ENCODE measurements at places on chromosomes 16 and 17.

- DNase-seq = no peak
Measured at GRCh38 chr17:2903193-2903974, 107.1 kb downstream of the RAP1GAP2 start.

GRCh38 chr17:6259899-6260298 is 175.0 kb downstream of the AIPL1 start:
- DNase-seq = no peak

GRCh38 chr17:75153780-75154194 is 525 bp downstream of the JPT1 start:
- no peak for DNase-seq

DNA sequence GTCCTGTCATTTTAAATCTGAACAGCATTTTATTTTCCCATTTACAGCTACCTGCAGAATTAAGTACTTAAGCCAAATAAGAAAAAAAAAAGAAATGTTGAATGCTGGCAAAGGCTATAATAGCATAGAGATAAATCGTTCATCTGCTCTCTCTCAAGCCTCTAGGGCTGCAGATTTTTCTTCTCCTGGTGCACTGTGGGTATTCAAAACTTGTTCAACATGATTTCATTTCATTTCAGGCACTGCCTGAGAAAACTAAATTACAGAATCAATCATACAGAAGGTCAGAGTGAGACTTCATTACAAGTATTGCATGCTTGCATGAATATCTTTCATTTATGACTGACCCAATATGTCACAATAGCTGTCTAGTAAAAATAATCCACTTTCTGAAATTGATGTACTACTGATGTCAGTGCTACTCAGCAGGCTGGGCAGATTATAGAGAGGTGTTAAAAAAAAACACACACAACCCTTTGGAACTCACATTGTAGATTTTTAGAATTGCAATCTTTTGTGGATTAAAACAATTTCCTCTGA is 86.2 kb downstream of the TOX3 start:
- no peak for DNase-seq

DNA sequence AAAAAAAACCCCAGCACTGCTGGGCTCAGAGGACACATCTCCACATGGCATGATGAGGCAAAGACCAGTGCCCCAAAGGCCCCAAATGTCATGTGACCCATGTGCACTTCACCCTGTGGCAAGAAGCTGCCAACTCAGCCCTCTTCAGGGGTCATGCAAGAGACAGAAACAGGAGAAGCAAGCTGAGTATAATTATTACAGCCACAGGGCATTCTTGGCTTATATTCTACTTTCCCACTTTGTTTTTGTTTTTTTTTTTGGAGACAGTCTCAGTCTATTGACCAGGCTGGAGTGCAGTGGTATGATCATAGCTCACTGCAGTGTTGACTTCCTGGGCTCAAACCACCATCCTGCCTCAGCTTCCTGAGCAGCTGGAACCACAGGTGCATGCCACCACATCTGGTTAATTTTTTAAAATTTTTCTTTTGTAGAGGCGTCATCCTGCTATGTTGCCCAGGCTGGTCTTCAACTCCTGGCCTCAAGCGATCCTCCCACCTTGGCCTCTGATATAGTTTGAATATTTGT is 32.7 kb upstream of the LITAF start:
- no peak for DNase-seq

DNA sequence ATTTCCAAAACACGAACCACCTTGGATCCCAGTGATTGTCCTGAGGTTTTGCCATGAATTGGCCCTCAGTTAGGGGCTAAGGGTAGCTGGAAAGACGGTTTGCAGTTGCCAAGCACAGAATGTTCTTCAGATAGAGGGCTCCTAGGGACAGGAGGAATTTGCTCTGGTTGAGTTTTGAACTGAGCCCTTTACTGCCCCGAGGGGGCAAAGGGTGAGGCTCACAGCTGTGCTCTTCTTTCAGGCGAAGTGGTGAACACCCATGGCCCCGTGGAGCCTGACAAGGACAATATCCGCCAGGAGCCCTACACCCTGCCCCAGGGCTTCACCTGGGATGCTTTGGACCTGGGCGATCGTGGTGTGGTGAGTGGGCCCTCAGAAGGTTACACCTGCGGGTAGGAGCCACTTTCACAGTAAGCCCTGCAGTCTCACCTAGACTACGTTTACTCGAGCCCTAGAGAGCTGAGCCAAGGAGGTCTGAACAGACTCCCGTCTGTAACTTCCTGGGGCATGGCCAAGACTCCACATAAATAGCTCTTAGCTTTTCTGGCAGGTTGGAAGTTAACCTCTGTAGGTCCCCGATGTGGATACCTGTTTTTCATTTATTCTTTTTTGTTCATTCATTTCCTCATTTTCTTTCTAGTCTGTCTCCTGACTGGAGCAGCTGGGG is 32.5 kb downstream of the NMT1 start:
- no peak for DNase-seq

DNA sequence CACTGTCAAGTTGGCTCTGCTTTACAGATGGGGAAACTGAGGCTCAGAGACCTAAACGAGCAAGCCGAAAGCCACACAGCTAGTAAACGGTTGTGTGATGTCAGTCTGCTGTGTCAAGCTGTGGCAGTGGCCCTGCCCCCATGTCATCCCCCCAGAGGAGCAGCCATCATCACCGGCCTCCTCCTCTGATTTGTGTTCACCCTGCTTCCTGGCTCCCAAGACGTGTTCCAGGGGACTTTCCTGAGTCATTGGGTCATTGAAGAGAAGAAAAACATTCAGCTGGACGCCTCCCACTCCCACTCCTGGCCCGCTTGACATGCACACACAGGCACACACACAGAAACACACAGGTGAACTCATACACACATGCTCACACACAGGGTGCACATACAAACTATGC is 54.0 kb upstream of the CIBAR2 start:
- no peak for DNase-seq

GRCh38 chr16:85328676-85329058 is 216.4 kb upstream of the CIBAR2 start:
- no peak for DNase-seq

DNA sequence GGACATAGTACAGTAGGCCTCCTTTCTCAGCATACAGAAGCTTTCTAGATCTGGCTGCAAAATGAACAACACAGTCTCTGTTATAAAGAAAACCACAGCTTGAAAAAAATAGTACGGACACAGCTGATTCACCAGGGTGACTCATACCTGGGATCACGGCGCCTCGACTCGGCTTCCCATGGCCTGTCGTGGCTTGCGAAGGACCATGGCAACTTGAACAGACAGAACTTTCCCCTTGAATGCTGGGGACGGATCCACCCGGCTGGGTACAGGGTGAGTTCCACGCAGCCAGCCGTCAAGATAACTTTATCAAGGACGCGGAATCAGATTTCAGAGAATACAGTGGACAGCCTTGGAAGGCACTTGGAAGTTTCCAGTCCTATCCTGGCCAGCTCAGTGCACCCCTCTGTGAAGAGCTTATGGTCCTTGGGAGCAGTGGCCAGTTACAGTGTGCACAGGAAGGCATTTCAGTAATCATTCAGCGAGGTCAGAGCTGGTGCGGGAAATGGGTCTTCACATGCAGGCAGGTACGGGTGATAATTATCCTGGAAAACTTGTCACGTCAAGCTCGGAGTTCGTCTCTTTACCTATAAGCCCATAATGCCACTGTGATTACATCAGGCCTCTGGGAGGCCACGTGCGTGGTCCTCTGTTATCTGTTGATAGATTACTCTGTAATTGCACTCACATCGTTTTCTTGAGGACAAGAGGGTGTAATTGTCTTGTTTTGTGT is 57.9 kb upstream of the MAF start:
- DNase-seq = no peak

DNA sequence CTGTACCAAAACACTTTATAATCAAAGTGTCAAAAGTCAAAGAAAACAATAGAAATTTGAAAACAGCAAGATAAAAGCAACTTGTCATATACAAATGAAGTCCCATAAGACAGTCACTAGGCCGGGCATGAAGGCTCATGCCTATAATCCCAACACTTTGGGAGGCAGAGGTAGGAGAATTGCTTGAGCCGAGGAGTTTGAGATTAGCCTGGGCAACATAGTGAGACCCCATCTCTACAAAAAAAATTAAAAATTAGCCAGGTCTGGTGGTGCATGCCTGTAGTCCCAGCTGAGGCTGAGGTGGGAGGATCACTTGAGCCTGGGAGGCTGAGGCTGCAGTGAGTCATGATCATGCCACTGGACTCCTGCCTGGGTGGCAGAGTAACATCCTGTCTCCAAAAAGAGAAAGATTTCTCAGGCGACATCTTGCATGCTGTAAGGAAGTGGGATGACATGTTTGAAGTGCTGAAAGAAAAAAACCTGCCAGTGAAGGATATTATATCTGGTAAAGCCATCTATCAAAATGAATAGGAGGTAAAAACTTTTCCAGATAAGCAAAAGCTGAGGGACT is 98.7 kb upstream of the NACA2 start:
- no peak for DNase-seq
